Kasumi-1 (cell line): ENCODE measurements at places on chromosomes 4 and X.

DNA sequence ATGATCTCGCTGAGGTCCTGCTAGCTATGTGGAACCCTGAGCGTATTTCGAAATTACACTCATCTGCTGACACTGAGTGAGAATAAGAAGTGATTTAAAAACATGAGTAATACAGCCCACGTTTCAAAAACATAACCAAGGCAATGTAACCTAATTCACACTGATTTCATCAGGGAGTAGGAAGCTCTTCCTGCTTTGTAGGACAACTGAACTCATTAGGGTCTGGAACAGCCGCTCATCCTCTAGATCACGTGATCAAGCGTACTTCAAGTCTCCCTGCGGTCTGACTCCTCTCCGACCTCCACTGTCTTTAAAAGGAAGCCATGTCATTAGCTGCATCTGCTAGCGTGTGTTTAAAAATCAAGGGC, 138.0 kb downstream of the NSUN7 start:
- no peak for DNase-seq

GRCh38 chr4:3115637-3116270, 41.3 kb downstream of the HTT start:
- no peak for DNase-seq

- no peak for DNase-seq
These were observed 1133.0 kb downstream of the PDHA2 start for GRCh38 chr4:96972920-96973319.

DNA sequence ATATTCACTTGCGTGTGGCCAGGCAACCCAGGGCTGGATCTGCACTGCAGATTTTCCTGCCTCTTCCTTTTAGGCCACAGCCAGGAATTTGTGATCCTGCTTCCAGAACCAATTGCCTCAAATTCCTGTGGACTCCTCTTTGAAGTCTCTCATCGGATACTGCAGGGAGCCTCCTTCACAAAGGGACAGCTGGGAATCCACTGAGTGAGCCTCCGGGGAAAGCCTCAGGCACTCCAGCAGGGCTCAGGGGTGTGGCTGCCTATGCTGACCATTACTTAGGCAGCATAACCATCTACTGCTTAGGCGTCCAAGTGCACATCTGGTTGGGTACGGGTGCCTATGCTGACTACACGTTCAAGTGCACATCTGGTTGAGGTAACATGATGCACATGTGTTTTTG, 321.5 kb downstream of the NLGN4X start:
- no peak for DNase-seq

GRCh38 chrX:154458116-154458953, at the start of gene PLXNA3:
PLXNA3 (plus strand) TSS chrX:154458281; CDS start chrX:154460184, 1,903 bp downstream.
- DNase-seq: peak; percentile 6

DNA sequence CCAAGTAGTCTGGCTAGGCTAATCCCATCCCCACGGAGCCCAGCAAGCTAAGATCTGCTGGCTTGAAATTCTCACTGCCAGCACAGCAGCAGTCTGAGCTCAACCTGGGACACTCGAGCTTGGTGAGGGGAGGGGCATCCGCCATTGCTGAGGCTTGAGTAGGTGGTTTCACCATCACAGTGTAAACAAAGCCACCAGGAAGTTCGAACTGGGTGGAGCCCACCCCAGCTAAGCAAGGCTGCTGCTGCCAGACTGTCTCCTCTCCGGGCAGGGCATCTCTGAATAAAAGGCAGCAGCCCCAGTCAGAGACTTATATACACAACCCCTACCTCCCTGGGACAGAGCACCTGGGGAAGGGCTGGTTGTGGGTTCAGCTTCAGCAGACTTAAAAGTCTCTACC, 639.6 kb downstream of the IQCM start:
- no peak for DNase-seq

- DNase-seq: no peak
These were observed 536.2 kb downstream of the MID1IP1 start for GRCh38 chrX:39337451-39337850.

GRCh38 chr4:169810325-169811323, 52.9 kb upstream of the HPF1 start:
- peak; percentile 82 for DNase-seq

DNA sequence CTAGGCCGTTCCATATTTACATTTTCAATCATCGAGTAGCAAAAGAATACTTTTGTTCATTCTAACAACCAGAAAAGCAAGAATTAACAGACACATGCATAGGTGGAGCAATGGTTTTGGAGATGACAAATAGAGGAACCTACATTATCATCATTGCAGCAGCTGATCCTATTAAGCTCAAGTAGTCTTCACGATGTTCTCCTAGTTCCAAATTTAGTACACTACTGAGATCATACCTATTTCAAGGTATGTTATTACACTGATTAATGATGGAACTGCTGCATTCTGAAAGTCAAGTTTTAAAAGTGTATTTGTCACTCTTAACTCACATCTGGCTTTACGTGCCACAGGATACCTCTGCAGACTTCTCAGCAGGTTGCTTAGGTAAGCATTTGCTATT, 87.4 kb downstream of the ADGRA3 start:
- DNase-seq: no peak

DNA sequence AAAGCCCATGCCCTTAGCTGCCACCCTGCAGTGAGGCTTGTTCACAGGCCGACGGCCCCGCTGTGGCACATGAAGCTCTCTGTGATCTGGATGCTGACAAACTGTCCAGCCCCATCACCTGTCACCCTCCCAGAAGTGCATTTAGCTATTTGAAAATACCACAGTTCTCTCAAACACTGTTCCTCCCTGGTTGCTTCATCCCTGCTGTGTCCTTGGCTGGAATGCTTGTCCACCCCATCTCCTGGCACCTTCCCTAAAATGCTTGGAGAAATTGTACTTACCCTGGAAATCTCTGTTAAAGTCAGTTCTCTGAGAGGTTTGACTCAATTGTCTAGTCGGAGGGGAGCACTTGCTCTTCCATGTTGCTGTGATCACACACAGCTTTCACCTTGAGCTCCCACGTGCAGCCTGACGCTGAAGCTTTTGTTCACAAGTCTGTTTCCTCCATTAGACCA, 10.1 kb downstream of the SYNPO2 start:
- no peak for DNase-seq

DNA sequence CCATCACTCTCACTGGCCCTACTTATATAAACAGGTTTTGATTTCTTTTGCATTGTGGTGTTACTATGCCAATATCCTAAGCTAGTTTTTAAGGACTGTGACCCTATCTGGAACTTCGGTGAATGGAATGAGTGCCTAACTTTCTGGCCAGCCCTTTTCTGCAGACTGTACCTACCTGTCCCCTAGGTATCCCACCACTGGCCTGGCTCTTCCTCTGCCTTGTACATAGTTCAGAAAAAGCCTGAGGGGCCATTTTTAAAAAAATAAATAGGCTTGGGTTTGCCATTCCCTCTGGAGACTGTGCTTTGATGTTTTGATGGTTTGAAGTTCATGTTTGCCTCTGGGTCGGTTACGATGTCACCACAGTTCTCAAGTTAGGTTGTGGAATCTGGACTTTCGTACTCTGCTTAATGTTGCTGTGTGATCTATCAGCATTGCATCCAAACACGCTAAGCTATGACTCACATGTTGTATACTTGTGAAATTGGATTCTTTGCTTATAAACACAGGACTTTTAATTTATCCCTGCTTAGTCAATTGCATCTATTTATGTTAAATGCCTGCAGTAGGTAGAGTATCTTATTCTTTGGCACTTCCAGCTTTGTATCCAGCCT, 182.0 kb downstream of the ANKRD50 start:
- DNase-seq: no peak

GRCh38 chrX:94418065-94418464, 744.1 kb downstream of the FAM133A start:
- DNase-seq: no peak

DNA sequence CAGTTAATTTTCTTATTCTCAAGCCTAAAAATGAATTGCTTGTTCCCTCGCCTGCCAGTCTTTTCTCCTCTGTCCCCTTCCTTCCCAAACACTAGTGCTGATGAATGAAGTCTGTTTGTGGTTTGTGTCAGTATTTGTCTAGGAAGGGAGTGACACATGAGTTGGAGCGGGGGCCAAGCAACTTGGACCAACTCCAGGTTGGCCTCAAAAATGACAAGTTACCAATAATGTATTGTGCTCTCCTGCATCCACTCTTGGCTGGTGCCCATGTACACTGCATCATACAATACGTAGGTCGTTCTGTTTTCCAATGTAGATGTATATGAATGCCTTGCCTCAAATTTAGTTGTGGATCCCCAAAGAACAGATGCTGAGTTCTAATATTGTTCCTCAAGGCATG, 223.0 kb upstream of the GPC4 start:
- peak; percentile 12 for DNase-seq

- no peak for DNase-seq
These were observed 2.5 kb downstream of the SLC25A6 start for GRCh38 chrX:1389181-1389992.

GRCh38 chr4:151753056-151753455, 7.8 kb downstream of the GATB start:
- no peak for DNase-seq

- no peak for DNase-seq
These were observed 63.9 kb upstream of the FAT1 start for GRCh38 chr4:186787536-186787935.

- DNase-seq: no peak
These were observed 133.5 kb upstream of the PAK3 start for GRCh38 chrX:110962451-110962850.

- DNase-seq: no peak
These were observed 152.6 kb downstream of the ARHGAP10 start for GRCh38 chr4:147884536-147884935.

DNA sequence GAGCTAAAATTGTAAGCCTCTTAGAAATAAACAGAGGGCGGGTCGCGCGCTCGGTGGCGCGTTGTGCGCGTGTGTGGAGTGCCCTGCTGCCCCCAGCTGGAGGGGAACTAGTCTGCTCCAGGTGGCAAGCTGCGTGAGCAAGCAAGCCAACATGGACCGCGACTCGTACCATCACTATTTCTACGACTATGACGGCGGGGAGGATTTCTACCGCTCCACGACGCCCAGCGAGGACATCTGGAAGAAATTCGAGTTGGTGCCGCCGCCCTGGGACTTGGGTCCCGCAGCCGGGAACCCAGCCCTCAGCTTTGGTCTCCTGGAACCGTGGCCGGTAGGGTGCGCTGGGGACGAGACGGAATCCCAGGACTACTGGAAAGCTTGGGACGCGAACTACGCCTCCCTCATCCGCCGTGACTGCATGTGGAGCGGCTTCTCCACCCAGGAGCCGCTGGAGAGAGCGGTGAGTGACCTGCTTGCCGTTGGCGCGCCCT, 66.1 kb downstream of the DNAAF6 start:
- no peak for DNase-seq

DNA sequence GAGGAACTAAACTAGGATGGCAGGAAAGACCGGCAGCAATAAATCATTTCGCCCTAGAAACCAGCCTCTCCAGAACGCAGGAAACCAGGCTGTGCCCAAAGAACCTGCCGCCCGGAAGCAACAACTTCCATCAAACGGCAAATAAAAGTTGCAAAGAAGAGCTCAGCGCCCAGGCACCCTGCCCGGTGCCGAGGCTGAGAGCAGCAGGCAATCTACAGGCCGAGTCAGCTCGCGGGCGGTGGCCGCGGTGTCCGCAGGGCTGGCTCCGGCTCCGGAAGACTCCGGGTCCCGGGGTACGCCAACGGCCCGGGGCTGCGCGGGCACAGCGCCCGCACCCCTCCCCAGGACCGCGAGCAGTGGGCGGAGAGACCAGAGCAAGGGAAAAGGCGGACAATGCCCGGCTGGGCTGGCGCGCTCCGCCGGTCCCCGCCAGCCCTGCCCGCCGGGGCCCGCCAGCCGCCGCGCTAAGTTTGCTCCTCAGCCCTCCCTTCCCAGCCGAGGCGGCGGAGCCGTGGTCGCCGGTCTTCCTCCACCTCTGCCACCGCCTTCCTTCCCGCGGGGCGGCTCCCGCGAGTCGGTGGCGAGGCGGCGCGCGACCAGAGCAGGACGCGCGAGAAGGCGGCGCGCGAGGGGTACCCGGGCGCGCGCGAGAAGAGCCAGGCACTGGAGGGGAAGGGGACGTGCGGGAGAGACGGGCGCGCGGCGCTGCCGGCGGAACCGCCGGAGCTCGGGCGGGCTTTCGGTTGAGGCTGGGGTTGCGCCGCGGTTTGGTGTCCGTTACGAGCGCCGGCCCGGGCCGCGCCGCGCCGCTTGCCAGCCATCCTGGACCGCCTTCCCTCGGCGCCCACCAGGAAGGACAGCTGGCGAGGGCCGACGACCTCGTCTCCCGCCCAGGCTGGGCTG, 733 bp downstream of the FRYL start:
- DNase-seq: peak; percentile 74

- no peak for DNase-seq
These were observed 78.7 kb downstream of the PPARGC1A start for GRCh38 chr4:23811161-23811560.

- DNase-seq: no peak
These were observed 175.5 kb downstream of the MAPK10 start for GRCh38 chr4:86184216-86184900.

- DNase-seq: no peak
These were observed 54.0 kb upstream of the AMELX start for GRCh38 chrX:11239230-11239629.

DNA sequence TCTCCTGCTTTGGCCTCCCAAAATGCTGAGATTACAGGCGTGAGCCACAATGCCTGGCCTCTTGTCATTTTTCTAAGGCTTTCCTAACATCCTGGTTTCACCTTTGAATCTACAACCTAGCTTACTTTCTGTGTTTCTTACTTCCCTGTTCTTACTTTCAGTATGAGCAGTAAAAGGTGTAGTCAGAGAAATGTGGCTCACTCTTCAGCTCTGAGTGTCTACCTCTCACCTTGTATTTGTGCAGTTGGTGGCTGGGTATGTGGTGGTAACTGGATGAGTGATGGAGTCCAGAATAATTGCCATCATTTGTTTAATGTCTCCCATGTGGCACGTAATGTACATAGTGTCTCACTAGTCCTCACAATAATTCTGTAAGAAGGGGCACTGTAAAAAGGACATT, 19.1 kb upstream of the CXCL11 start:
- DNase-seq: no peak

DNA sequence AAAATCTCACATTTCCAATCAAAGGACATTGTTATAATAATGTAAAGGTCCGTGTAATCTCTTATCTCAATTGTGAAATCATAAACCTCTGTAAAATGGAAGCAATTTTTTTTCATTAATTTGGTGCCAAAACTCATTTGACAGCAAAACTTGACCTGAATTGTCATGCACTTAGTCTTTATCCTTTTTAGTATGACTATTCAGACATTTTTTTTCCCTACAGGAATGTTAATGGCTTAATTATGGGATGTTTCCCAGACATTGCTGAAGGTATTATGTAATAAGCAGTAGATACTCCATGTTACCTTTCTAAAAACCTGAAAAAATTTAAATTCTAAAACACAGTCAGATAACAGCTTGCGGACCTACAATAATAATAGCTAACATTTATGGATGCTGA, 228.9 kb downstream of the LHFPL1 start:
- DNase-seq: no peak

- DNase-seq: peak; percentile 94
These were observed 19.4 kb downstream of the SPRY1 start for GRCh38 chr4:123415977-123416376.

GRCh38 chrX:76802708-76803107, 375.2 kb downstream of the MAGEE1 start:
- DNase-seq: no peak

DNA sequence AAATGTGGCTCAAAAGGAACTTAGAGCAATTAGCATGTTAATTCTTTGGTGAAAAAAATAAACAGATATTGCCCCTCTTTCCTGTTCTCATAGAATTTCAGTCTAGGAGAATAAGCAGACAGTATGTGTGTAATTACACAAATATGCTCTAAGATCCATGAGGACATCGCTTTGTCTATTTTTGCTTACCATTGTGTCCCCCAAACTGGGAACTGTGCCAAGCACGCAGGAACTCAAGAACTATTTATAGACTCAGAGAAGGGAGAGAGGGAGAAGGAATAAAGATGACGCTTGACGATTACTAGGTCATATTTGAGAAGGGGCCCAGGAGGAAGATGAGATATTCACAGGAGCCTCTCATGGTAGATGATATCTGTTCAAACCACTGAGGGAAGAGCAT, 692.6 kb downstream of the RAB28 start:
- DNase-seq: peak; percentile 16
